ENCODE measurements at places on chromosomes 11 and 22. TPM values are rescaled to one million over a fixed set of nuclear protein-coding genes. Genes with fewer than 3 reads are reported as not detected.

Gene CHADL
- 12.3 TPM for total RNA-seq

Gene HMOX1
- 120 TPM for total RNA-seq

Gene FHIP1B
- total RNA-seq, result 59.3 TPM

Gene FXYD6
- total RNA-seq, result 21.8 TPM

Gene TH
- total RNA-seq, result 0.36 TPM

Gene OR51E2
- 0.30 TPM for total RNA-seq

Gene SMTNL1
- not detected for total RNA-seq

Gene FUT4
- 1.2 TPM for total RNA-seq

Gene BRSK2
- total RNA-seq, result 0.23 TPM

Gene CDON
- total RNA-seq, result 12.3 TPM

Gene NAALADL1
- total RNA-seq, result 11.9 TPM

Gene KRTAP5-2
- not detected for total RNA-seq

Gene MRGPRE
- total RNA-seq, result not detected

Gene OR51B5
- not detected for total RNA-seq

Gene OR5F1
- total RNA-seq, result not detected

Gene CFAP300
- 1.8 TPM for total RNA-seq

Gene CLMP
- total RNA-seq, result 7.6 TPM

Gene RHOD
- total RNA-seq, result 109 TPM

Gene LDLRAD3
- 18.6 TPM for total RNA-seq

Measured in lower leg skin (tissue), 4 donors.